ENCODE measurements at places on chromosomes 12 and 14.

DNA sequence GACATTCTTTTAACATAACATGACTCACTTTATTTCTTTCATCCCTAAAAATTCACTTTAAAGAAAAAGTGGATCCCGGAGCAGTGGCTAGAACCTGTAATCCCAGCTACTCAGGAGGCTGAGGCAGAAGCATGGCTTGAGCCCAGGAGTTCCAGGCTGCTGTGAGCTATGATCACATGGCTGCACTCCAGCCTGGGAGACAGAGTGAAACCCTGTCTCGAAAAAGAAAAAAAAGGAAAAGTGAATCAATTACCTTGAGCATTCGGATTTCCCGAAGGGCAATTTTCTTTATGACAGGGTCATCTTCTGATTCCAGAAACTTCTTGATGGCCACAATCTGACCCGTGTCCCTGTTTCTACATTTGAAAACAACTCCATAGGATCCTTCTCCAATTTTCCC lies 1.2 kb downstream of the CDKL1 start:
- DNase-seq: no peak

DNA sequence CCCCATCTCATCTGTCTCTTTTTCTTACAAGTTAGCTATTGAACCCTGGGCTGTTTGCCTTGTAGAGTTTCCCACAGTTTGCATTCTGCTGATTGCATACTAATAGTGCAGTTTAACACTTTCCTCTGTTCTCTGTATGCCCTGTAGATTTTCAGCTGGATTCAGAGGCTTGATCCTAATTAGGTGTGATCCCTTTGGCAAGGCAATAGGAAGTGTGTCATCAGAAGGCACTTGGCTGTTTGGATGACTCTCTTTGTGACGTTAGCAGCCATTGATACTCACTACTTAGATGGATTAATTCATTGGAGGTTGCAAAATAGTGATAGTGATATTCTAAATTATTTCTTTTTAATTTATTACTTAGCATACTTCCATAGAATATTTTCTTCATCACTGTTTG lies 33.6 kb downstream of the FUT8 start:
- DNase-seq: no peak

- no peak for DNase-seq
Observed at GRCh38 chr14:68373847-68374444, 418.9 kb downstream of the ZFP36L1 start.

GRCh38 chr12:42574851-42575266 lies 14.7 kb downstream of the PRICKLE1 start:
- no peak for DNase-seq

DNA sequence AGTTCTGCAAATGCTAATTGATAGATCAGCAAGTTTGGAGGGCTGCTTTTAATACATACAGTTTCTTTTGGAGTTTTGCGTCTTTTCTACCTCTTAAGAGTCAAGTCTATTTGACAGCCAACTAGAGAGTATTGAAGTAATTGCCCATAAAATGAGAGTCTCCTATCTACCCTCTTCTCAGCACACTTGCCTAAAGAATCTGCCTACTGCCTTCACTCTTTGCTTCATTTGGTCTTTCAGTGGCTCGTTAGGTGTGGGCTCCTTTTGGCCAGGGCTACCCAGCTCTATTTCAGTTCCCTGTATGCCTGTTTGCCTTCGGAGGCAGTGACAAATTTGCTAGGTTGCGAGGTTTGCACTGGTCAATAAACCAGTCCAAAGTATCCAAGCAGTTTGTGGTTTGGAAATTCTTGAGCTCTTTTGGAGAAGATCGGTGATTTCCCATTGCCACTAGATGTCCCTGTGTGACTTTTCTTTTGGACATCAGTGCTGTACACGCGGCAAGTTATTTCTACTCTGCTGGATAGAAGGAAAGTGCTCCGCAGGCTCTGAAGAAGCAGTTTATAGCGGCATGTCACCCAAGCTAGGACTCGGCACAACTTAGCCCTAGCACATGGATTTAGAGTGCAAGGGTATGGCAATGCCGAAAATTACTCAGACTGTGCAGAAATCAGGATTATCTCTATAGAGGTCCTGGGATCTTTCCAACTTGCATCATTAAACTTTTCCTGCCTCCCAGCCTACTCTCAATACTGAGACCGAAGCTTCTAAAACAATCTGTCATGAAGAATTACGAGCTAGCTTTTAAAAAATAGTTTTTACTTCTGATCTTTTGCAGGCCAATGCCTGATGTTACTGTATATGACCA lies 38.6 kb downstream of the MGST1 start:
- DNase-seq: peak; percentile 78

GRCh38 chr14:63243646-63244045 lies 39.4 kb downstream of the RHOJ start:
- DNase-seq: no peak

GRCh38 chr12:155646-156045 lies 58.3 kb downstream of the SLC6A12 start:
- DNase-seq: no peak

DNA sequence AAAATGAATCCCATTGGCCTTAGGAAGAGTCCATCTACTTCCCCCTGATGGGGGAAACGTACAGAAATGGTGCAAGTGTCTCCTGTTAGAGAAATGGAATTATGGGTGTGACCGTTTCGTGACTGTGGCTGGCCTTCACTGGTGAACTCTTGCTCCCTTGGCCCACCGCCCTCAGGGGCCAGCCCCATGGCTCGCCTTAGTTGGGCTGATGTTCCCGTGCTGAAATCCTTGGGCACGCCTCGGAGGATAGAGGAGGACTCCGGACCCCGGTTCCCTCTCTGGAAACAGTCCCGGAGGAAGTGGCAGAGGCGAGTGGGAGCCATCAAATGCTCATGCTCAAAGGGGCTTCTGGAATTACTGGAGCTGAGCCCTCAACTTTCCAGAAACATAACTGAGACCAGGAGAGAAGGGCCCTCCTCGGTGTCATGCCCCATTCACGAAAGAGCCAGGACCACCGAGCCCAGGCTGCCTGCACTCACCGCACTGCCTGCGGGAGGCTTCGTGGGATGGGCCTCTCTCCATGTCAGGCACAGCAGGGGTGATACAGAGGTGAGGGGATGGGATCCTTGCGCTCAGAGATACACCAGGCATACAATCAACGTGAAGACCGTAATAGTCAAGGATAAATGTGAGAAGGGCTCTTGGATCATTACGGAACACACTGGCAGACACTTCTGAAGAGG lies 10.1 kb upstream of the CACNA2D4 start:
- DNase-seq: no peak

- DNase-seq: no peak
Observed at GRCh38 chr12:130495156-130495555, 157.5 kb downstream of the PIWIL1 start.

- no peak for DNase-seq
Observed at GRCh38 chr12:68538726-68539614, 71.7 kb upstream of the RAP1B start.

DNA sequence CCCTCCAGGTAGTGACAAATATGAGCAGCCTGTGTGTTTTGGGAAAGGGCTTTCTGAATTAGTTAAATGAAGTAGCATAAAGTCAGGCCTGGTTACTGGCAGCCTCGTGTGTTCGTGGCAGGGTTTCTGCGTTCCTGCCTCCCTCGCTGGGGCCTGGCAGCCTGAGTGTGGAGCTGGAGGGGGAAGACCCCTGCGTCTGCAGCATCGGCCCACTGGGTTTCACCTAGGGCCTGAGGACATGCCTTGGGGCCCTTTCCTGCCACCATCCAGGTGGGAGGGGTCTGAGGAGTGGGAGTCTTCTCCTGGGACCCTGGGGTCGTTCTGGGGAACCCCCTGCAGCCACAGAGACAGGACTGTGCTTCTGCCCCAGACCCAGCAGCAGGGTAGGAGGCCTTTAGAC lies 20.4 kb upstream of the AMN start:
- DNase-seq: no peak

- DNase-seq: no peak
Observed at GRCh38 chr14:69092840-69093422, 60.0 kb downstream of the DCAF5 start.

GRCh38 chr12:69527506-69528272 lies 57.5 kb downstream of the FRS2 start:
- DNase-seq: no peak

DNA sequence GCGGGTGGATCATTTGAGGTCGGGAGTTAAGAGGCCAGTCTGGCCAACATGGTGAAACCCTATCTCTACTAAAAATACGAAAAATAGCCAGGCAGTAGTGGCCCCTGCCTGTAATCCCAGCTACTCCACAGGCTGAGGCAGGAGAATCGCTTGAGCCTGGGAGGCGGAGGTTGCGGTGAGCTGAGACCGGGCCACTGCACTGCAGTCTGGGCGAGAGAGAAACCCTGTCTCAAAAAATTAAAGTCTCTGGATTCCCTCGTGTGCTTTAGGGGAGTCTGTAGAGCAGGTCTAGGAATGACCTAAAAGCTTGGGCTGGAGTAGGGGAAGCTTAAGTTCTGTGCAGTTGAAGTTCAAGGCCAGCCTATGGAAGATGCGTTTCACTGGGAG lies 697 bp upstream of the TULP3 start:
- no peak for DNase-seq

DNA sequence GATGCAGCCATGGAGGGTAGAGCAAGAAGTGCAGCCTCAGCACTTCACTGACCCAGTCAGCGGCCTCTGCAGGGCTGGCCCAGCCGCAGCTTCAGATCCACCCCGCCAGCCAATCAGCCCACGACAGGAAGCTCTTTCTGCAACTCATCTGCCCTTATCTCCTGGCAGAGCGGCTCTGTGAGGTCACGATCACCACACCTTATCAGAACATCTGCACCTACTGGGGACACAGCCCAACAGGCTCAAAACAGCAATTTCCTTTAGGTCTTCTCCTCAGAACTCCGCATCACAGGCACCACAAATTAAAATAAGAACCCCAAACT lies 287.3 kb downstream of the BCL11B start:
- DNase-seq: no peak

DNA sequence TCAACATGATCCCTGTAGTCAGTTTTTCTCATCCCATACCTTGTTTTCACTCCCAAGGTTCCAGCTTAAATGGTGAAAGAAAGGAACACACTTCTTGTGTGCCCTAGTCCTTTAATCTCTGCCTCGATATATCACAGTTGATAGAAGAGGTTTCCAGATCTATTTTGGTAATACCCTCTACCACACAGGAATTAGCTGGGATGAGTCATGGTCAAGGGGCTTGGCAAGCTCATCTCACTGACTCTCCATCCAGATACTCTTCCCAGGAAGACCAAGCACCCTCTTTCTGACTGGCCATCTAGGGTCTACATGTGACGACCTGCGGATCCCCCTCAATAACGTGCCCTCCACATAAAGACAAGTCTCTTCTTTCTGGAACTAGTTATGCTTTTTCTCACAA lies 277.9 kb downstream of the ITPR2 start:
- no peak for DNase-seq

- DNase-seq: no peak
Observed at GRCh38 chr14:75042035-75042434, 9.2 kb downstream of the MLH3 start.

DNA sequence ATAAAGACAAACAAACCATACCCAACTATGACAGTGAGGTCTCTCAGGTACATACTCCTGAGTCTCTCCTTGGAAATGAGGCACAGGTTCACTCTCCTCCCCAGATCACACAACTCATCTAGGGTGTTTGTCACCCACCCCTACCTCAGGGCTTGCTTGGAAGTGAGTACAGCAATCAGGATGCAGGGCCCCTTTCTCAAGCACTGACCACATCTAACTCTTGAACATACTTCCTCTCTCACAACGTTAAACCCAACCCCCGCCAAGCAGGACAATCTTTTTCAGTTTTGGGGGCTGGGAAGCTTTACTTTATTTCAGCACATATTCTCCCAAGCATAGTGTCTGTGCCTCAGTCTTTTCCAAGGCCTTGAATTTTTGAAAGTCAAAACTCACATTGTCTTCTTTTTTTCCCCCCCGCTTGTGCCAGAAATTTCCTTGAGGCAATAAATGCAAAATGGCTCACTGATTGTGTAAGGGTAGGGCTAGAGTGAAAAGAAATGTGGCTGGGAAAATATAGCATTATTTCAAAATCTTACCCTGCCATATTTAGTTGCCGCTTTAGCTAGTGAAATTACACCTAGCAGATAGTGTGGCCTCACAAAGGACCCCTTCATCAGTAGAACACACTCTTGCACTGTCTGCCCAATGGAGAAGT lies 2.4 kb upstream of the GPR65 start:
- no peak for DNase-seq

DNA sequence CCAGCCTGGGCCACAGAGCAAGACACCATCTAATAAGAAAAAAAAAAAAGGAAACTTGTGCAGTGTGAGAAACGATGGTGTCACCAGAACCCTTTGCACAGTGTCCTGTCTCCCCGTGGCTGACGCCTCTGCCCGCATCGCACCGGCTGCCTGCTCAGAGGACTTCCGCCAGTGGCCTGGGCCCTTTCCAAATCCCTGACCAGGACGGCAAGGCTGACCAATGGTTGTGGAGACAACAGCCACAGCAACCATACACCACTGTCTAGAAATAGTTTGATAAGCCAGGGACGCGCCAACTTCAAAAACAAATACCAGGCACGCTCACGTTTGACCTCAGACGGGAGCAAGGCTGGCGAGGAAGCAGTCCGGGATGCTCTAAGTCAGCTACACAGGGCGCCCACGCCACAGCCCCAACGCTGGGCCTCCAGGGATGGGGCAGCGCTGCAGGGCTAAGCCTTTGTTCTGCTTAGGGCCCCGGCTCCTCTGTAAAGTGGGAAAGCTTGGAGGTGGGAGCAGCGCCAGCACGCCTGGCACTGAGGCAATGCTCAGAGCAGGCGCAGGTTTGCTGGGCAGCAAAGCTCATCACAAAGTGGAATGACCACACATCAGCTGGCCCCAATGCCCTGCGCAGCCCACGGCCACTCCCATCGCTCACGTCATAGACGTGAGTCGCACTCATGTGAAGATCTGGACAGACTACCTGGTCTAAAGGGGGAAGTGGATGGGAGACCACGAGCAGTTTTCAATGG lies 12.5 kb downstream of the PGAM5 start:
- no peak for DNase-seq

- DNase-seq: no peak
Observed at GRCh38 chr12:72742568-72742967, 470.4 kb downstream of the TRHDE start.

GRCh38 chr12:13383379-13383778 lies 186.9 kb downstream of the EMP1 start:
- no peak for DNase-seq

- no peak for DNase-seq
Observed at GRCh38 chr12:99147130-99147529, 500.4 kb upstream of the GARIN6 start.

- DNase-seq: no peak
Observed at GRCh38 chr12:101696251-101697196, 916 bp upstream of the CHPT1 start.

GRCh38 chr14:37585101-37585511 lies 9.9 kb downstream of the FOXA1 start:
- DNase-seq: no peak

GRCh38 chr12:19997656-19998400 lies 370.5 kb upstream of the PDE3A start:
- no peak for DNase-seq

GRCh38 chr14:90336401-90336800 lies 4.7 kb upstream of the NRDE2 start:
- DNase-seq: no peak

GRCh38 chr12:56374726-56375597 lies 12.3 kb upstream of the APOF start:
- no peak for DNase-seq

- no peak for DNase-seq
Observed at GRCh38 chr12:100699209-100699608, 95.4 kb upstream of the ANO4 start.

- no peak for DNase-seq
Observed at GRCh38 chr14:93163564-93163963, 21.1 kb downstream of the MOAP1 start.

- peak; percentile 26 for DNase-seq
Observed at GRCh38 chr12:41437563-41437962, 249.4 kb downstream of the PDZRN4 start.

GRCh38 chr12:6425590-6426531 lies 18.9 kb upstream of the CD27 start:
- no peak for DNase-seq

Data from hippocampal formation (tissue), 2 donors.